ENCODE measurements at places on chromosomes 16 and 17. TPM values are rescaled to one million over a fixed set of nuclear protein-coding genes. Genes with fewer than 3 reads are reported as not detected.
A peak's percentile ranks its signal among the peaks of the same experiment; 100 is the strongest.

GRCh38 chr17:33234930-33235685, 58.0 kb downstream of the ASIC2 start:
- no peak for DNase-seq

DNA sequence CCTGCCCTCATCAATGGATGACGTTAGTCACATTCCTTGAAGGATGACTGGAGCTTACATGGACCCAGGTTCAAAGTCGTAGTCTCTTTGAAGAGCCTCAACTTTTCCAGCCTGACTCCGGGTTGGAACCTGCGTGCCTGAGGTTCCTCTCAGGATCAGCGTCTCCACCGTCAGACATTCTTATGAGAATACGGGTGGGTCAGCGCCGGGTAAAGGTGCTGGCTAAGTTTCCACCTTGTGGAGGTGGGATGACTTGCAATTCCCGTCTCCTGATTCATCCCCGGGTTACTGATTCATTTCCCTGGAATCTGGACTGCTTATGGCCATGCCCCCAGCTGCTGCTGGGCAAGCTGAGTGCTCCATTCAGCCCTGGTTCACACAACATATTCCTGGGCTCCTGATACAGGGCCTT, 38.9 kb upstream of the CMIP start:
- no peak for DNase-seq

DNA sequence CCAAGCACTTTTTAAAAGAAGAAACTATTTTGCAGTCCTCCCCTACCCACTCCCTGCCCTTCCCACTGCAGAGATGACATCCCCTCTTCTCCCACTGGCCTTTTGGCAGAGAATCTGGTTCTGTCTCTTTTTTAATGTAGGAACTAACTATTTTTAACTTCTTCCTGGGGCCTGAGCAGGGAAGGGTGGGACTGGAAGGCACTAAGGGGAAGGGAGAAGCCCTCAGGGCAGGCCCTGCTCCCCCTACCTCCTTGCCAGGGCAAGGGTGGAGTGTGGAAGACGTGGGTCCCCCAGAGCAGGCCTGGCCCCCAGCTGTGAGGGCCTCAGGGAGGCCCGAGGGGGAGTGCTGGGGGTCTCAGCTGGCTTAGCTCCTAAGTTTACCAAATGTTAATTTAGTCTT, 19.5 kb downstream of the UNC13D start:
- no peak for DNase-seq

GRCh38 chr16:85541980-85542900, 70.9 kb upstream of the GSE1 start:
- DNase-seq = no peak

DNA sequence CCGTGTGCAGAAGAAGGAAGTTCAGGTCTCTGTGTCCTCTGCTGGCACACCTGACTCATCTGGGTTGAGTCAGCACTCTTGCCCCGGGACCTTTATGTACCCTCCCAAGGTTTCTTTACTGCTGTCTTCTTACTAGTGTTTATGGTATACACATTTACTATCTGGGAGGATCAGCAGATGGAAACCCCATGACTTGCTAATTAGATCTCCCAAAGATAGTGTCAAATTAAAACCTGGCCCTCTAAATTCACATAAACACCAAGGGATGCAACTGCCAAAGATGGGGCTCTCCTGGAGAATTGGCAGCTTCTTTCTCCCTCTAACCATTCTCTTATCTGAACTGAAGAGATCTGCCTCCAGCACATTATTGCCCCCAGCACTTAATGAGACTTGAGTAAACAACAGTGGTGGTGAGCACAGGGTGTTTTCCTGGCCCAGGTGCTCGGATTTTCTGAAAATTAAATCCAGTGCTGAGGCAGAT, 718.1 kb upstream of the SOX9 start:
- no peak for DNase-seq

GRCh38 chr17:43176119-43176570, 5.1 kb downstream of the NBR1 start:
- DNase-seq = no peak

DNA sequence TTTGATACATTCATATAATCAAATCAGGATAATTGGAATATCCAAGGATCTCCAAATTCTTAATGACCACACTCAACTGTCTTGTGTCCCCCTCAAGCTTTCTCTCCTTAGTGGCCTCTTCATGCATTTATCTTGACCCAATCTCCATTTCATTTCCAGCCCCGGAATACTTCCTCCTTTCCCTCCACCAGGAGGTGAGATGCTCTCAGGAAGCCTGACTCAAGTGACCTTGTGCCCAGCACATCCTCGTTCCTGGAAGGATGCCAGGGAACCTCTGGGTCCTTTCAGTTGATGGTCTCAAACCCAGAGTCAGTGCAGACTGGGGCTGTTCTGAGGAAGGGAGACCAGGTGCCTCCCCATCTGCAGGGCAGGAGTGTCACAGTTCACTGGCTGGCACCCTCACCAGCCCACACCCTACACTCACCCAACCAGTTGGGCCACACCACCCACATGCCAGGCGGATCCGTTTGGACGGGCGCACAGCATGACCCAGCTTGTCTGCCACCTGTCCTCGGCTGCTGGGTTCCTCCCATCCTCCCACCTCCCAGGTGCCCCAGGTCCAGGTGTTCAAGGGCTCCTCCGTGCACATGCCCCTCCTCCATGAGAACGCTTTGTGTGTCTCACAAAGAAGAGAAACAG, 14.0 kb upstream of the EMP2 start:
- DNase-seq = no peak

DNA sequence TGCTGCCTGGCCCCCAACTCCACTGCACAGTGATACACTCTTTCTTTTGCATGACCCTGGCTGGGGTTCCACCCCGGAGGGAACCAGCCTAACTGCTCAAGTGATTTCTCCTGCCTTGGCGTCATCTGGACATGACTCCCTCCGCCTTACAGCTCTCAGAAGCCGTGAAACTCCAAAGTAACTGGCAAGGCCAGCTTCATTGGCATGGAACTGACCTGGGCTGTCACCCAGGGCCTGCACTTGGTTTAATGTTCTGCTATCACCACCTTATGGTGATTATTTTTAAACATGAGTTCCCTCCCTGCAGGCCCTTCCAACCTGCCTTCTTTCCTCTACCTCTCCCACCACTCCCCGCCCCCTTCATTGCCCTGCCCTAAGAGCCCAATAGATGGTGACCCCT, 139.7 kb upstream of the CDH5 start:
- DNase-seq = no peak

- no peak for DNase-seq
These were observed 15.7 kb downstream of the BCAR1 start for GRCh38 chr16:75235721-75236193.

- DNase-seq = no peak
These were observed 239.8 kb downstream of the CHD9NB start for GRCh38 chr16:52812678-52813556.

- DNase-seq = no peak
These were observed 15.6 kb upstream of the AURKB start for GRCh38 chr17:8225813-8226535.

- no peak for DNase-seq
These were observed 349 bp upstream of the SLC6A2 start for GRCh38 chr16:55655381-55655896.

GRCh38 chr17:40724656-40725055, 21.1 kb upstream of the KRT24 start:
- DNase-seq = no peak

- DNase-seq = no peak
These were observed 30.4 kb downstream of the CFDP1 start for GRCh38 chr16:75402821-75403475.

DNA sequence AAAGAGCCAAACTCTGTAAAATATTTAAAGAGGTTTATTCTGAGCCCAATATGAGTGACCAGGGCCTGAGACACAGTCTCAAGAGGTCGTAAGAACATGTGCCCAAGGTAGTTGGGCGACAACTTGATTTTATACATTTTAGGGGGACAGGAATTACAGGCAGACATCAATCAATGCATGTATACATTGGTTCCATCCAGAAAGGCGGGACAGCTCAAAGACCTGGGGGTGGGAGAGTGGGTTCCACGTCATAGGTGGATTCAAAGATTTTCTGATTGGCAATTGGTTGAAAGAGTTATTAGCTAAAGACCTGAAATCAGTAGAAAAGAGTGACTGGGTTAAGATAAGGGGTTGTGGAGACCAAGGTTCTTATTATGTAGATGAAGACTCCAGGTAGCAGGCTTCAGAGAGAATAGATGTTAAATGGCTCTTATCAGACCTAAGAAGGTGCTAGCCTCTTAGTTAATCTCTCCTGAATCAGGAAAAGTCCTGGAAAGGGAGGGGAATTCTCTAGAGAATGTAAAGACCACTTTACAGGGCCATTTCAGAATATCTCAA, 32.4 kb downstream of the HSBP1 start:
- DNase-seq = no peak

DNA sequence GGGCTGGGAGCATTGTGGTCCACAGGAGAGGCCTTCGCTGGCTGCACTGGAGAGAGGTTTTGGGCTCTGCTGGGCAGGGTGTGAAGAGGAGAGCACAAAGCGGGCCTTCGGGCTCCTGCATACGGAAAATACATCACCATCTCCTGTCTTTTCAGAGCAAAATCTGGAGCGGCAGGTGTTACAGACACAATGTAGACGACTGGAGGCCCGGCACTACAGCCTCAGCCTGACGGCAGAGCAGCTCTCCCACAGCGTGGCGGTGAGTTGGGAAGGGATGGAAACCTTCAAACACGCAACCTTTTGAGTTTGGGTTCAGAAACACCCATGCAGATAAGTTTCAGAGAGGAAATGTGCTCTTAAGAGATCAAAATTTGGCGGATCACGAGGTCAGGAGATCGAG, 17.9 kb downstream of the GINS2 start:
- DNase-seq = no peak

GRCh38 chr16:54719624-54720023, 211.0 kb upstream of the IRX5 start:
- DNase-seq = no peak

- DNase-seq = no peak
These were observed 110.3 kb downstream of the ELAC2 start for GRCh38 chr17:12907477-12907876.

GRCh38 chr17:18252160-18252559, 6.4 kb downstream of the FLII start:
- no peak for DNase-seq

DNA sequence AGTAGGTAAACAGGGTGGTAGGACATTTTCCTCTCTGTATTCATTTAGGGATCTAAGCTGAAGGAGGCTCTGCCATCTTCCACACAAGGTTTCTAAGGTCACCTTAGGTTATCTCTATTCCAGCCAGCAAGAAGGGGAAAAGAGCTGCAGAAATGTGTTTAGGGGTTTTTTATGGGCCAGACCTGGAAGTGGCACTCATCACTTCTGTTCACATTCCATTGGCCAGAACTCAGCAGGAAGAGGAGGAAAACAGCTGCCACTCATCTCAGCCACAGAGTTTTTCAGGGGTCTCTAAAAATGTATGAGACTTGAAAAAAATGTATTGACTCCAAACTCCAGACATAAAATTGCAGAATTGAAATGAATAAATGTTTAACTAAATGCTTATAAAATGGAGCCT, 65.8 kb downstream of the FTO start:
- DNase-seq = no peak

GRCh38 chr17:38604479-38605403, 1.0 kb downstream of the SRCIN1 start:
- peak; percentile 46 for DNase-seq

GRCh38 chr16:72014675-72015074, 6.1 kb downstream of the DHODH start:
- DNase-seq = no peak

- no peak for DNase-seq
These were observed 975.7 kb upstream of the RBFOX1 start for GRCh38 chr16:6356911-6357310.

- no peak for DNase-seq
These were observed 16.5 kb downstream of the RGS11 start for GRCh38 chr16:259226-259625.

DNA sequence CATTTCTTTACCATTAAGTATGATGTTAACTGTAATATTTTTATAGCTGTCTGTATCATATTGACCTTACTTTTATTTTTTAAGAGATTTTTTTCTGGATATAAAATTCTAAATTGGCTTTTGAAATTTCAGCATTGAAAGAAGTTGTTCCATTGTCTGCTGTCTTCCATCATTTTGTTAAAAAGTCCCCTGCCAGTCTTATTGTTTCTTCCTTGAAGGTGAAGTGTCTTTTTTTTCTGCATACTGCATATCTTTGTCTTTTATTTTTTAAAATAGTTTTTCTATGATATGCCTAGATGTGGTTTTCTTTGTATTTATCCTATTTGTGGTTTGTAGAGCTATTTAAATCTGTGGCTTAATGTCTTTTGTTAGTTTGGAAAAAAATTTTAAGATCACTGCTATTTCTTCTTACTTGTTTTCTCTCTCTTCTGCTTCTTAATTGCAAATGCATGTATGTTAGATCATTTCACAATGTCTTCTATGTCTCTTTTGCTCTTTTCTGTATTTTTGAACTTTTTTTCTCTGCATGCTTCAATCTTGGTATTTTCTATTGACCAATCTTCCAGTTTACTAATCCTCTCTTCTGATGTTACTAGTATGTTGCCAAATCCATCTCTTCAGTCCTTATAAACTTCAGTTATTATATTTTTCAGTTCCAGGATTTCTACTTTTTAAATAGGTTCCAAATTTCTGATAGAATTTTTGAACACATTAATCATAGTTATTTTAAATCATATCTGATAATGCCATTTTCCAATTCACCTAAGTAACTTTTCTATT, 20.2 kb downstream of the IL21R start:
- DNase-seq = no peak

DNA sequence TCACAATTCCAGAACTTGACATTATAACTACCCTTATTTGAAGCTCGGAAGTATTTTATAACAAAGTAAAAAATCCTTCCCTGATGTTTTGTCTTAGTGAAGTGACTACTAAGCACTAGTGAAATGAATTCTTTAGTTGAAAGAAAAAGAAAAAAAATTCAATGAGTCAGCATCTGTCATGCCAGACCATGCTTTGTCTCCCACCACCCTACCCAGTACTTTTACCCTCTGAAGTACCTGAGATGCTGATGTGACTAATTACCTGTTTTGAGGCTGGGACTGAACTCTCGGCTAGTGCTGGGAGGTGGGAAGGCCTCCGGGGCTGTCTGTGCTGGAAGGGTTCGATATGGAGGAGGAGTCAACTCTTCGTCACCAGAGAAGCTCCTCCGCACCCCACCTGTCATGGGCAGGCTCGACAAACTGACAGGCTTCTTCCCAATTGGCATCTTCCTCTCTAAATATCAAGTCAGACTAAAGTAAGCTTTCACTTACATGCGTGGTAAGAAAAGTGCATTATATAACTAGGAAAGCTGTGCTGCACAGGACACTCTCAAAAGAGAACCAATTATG, 19.6 kb downstream of the NME2 start:
- no peak for DNase-seq

DNA sequence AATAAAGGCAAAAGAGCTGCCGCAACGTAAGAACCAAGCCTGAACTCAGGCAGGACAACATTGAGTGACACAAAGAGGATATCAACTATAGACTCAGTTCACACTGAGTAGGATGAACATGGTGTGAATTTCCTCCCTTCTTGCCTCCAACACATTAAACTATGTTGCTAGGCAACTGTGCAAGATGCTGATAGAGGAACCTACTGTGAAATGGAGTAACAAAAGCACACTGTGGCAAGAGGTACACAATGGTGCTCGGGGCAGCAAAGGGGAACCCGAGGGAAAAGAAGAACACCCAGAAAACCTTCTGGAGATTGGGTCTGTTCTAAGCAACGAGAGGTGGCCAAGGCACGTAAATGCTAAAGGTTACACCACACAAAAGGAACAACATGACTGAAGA, 34.1 kb downstream of the GRB2 start:
- DNase-seq = no peak

The OSGIN1 gene
- 0.85 TPM for total RNA-seq

The RUSF1 gene
- 53.9 TPM for total RNA-seq

The KRTAP9-8 gene
- not detected for total RNA-seq

The THOC6 gene
- 36.3 TPM for total RNA-seq

The ANKFN1 gene
- not detected for total RNA-seq

The PERCC1 gene
- 1.2 TPM for total RNA-seq

The MCRIP1 gene
- 58.3 TPM for total RNA-seq

The PPP1R1B gene
- total RNA-seq = not detected

The TNFSF12 gene
- 93.0 TPM for total RNA-seq
